ENCODE measurements at places on chromosomes 5 and 9.
A peak's percentile ranks its signal among the peaks of the same experiment; 100 is the strongest.

- DNase-seq, result no peak
These were observed 1.6 kb downstream of the C1QTNF3 start for GRCh38 chr5:34041247-34041972.

- DNase-seq, result no peak
These were observed 65.0 kb downstream of the MAST4 start for GRCh38 chr5:66661149-66661548.

DNA sequence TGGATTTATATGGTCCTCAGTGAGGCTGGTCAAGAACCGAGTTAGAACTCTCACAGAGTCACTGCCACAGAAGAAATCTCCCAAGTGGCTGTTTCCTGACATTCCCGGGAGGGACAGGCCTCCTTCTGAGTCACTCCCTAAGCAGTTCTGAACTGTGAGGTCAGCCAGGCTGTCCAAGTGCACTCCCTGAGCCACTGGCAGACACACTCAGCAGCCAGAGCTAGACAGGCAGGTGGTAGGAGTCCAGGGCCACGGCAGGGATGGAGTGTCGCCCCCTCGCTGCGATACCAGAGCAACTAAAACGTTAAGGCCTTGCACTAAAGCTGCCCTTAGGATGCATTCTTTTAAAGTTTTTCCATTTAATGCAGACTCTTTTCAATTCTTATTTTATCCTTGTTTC, 3.4 kb downstream of the IL4 start:
- DNase-seq, result no peak

GRCh38 chr5:34899066-34899465, 16.2 kb downstream of the RAD1 start:
- no peak for DNase-seq

DNA sequence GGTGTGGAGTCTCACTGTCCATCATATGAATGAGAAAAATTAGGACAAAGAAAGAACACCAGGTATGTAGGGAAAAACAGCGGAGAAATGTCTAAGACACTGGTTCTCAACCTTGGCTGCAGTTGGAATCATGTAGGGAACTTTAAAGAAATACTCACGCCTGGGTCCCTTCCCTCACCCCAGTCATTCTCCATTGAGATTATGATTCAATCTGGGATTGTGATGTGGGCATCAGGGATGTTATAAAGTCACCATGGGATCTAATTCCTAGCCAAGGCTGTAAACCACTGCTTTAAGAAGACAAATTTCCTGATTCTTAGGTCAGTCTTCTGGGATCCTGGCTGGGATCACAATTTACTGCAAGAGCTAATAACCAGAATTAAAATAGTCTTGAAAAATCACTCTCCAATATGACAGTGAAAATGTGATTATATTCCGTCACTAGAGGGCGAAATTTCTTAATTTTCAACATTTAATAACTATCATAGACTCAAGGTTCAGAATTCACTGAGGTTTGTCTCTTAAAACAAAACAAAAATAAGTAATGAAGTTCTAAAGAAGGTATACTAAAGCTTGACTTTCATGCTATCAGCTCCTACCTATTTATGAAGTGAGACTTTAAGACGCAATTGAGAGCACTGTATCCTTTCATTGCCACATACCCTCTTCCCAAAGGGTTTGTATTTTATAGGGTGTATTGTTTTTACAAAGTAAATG, 60.5 kb downstream of the GLDC start:
- DNase-seq, result peak; percentile 27

DNA sequence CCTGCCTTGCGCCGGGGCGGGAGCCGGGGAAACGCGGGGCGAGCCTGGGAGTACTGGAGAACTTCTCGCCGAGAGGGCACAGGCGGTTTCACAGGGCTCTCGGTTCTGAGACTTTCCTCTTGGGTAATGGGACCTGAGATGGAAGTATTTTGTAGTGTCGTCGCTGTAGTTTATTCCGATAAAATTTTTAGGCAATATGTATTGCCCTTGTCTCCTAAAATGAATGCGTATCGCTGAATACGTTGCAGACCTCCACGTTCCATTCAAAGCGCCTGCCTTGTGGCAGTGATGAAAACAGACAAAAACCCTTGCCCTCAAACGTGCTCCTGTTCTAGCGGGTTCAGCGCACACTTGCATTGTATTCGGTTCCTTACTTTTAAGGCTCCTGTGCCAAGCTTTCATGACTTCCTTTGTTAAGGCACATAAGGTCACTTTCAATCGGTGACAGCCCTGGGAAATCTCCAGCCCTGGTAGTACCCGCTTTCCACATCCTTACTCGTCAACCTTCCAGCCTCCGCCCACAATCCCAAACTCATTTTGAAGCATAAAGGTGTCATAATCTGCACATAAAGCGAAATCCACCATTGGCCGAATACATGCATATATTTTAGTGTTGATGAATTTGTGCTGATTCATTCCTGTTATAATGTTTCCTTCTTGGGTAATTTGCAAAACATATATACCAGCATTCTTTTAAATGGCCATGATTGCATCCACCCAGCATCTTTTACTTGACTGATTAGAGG, 694 bp downstream of the RMI1 start:
- no peak for DNase-seq

- no peak for DNase-seq
These were observed 569.5 kb downstream of the PSAT1 start for GRCh38 chr9:78866207-78867132.

DNA sequence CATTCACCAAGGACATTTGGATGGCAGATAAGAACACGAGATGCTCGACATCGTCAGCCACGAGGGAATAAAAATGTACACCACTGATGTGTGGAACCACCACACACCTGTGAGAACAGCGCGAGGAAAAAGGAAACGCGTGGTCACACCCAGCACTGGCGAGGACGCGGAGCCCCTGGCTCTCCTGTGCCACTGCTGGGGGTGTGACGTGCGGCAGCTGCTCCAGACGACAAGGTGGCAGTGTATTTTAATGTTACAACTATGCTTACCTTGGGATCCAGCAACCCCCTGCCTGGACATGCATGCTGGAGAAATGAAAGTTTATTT, 13.6 kb upstream of the CEP72 start:
- DNase-seq, result no peak

DNA sequence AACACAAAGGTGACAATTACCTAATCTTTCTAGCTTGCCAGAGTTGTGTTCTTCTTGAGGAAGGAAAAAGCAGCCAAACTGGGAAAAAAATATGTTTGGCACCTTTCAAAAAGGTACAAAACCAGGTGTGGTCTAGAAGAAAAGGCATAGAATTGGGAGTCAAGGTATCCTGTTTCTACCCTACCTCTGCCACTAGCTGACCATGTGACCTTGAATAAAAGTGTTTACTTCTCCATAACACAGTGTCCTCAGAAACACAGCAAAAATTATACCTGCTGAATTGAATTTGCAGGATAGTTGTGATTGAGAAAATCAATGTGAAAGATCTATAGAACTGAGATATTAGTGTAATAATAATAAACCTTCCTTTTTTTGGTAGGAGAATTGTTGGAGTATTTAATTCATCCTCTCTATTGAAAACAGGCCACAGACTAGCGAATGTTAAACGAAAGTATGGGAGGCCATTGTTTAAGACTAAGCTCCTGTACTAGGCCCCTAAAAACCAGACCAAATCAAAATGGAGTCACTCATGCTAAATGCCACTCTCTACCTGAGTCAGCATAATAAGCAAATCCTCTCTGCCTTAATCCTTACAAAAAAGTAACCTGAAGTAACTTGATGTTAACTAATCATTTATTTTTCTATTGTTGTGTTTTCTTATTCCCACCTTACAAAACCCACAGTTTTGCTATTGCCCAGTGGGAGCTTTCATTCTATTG, 12.6 kb downstream of the CYFIP2 start:
- DNase-seq, result no peak

GRCh38 chr5:68891718-68892117, 202.1 kb upstream of the SLC30A5 start:
- no peak for DNase-seq

- DNase-seq, result no peak
These were observed 3.7 kb downstream of the PHF24 start for GRCh38 chr9:34961574-34962490.

GRCh38 chr5:30930736-30931135, 262.8 kb upstream of the CDH6 start:
- DNase-seq, result no peak

- DNase-seq, result no peak
These were observed 510.4 kb downstream of the TLE4 start for GRCh38 chr9:80082213-80082612.

DNA sequence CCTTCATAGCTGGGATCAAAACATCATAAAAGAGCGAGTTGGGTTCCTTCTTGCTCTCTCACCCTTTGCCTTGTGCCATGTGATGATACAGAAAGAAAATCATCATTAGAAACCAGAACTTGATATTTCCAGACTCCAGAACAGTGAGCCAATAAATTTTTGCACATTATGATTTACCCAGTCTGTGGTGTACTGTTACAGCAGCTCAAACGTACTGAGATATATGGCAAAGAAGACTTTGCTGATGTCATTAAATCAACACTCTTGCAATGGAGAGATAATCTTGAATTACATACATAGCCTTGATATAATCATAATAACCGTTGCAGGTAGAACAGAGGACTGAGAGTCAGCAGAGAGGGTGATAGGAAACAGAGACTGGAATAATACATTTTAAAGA, 1271.6 kb downstream of the CDH12 start:
- no peak for DNase-seq

GRCh38 chr5:126972062-126972895, 58.1 kb downstream of the MARCHF3 start:
- DNase-seq, result no peak

- no peak for DNase-seq
These were observed 18.3 kb downstream of the PSAT1 start for GRCh38 chr9:78314953-78315870.

- DNase-seq, result peak; percentile 8
These were observed 49.0 kb upstream of the IRX4 start for GRCh38 chr5:1931604-1932231.

DNA sequence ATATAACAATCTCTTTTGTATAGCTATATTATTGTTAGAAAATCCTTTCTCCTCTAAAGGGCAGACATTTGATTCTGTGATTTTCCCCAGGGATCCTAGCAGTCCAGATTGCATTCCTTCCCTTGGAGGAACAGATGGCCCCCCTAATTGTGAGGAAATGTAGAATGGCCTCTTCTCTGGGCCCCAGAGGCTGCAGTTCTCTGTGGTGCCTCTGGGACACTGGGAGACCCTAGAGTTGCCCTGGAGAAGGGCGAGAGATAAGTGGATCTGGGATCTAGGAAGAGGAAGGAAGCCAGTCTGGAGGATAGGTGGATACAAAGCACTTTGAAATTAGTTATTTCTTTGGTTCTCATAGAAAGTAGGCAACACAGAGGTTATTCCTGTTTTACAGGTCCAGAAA, 1.9 kb upstream of the HINT2 start:
- no peak for DNase-seq

Data from right renal cortex interstitium (tissue), 3 donors.